Activated CD4-positive, alpha-beta T cell treated with anti-CD3 and anti-CD28 coated beads for 24 hours (primary cell): ENCODE measurements at places on chromosomes 7 and 10.

GRCh38 chr10:97629289-97629688 is 4.0 kb downstream of the MORN4 start:
- no peak for DNase-seq

- no peak for DNase-seq
Observed at GRCh38 chr10:128885573-128886555, 581.2 kb upstream of the MGMT start.

DNA sequence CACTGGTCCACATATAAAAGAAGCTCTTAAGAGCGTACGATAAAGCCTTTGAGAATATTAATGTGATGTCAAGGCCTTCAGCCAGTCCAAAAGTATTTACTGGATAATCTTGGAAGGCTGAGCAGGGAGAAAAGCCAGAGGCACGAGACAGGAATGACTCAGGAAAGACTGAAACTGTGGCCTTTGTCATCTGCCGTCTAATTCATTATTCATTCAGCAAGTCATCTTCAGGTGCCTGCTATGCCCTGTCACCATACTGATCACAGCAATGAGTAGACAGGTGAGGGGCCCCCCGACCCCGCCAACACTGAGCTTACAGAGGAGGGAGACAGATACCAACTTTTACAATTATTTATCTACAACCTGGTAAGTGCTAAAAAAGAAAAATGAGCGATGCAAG is 78.9 kb downstream of the VOPP1 start:
- no peak for DNase-seq

GRCh38 chr10:121833387-121833786 is 94.4 kb downstream of the ATE1 start:
- no peak for DNase-seq

GRCh38 chr10:132645630-132646442 is 108.2 kb downstream of the INPP5A start:
- DNase-seq = no peak

DNA sequence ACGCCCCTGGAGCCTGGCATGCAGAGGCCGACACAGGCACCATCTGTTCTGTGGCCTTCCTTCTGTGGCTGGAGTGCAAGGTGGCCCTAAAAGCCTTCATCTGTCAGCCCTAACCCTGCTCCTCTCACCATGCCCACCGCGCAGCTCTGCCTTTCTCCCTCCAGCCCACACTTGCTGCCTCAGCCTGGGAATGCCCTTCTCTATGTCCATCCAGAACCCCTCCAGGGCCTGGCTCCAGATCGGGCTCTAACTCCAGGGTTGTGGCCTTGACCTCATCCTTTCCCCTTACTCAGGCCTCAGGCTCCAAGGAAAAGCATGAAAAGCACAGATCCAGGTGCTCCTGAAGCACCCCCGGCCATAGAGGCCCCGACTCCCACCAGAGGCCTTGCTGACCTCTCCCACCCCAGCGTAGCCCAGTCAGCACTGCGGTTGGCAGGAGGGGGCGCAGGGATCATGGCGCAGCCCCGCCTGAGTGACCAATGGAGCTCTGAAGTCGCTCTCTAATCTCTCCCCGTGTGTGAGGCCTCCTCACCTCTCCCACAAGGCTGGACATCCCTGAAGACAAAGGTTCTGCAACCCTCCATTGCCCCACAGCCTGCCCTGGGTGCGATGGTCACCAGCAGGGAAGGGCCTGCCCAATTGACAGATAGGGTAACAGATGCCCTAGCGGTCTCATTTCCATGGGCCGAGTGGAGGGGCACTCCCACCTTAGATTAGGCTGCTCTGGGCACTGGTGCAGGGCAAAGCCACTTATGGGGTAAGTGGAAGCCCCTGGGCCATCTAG is 9.2 kb downstream of the ZCCHC24 start:
- DNase-seq = no peak

- no peak for DNase-seq
Observed at GRCh38 chr10:2262333-2262732, 525.0 kb upstream of the ADARB2 start.

- DNase-seq = no peak
Observed at GRCh38 chr7:17832820-17833355, 107.4 kb downstream of the SNX13 start.

GRCh38 chr7:138167222-138167621 is 91.0 kb downstream of the AKR1D1 start:
- DNase-seq = no peak

DNA sequence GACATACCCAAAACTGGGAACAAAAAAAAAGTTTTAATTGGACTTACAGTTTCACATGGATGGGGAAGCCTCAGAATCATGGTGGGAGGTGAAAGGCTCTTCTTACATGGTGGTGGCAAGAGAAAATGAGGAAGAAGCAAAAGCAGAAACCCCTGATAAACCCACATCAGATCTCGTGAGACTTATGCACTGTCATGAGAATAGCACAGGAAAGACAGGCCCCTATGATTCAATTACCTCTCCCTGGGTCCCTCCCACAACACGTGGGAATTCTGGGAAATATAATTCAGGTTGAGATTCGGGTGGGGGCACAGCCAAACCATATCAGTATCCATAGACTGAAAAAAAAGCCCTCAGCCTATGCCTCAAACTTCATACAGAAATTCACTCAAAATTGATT is 647.2 kb downstream of the GRID1 start:
- DNase-seq = no peak

DNA sequence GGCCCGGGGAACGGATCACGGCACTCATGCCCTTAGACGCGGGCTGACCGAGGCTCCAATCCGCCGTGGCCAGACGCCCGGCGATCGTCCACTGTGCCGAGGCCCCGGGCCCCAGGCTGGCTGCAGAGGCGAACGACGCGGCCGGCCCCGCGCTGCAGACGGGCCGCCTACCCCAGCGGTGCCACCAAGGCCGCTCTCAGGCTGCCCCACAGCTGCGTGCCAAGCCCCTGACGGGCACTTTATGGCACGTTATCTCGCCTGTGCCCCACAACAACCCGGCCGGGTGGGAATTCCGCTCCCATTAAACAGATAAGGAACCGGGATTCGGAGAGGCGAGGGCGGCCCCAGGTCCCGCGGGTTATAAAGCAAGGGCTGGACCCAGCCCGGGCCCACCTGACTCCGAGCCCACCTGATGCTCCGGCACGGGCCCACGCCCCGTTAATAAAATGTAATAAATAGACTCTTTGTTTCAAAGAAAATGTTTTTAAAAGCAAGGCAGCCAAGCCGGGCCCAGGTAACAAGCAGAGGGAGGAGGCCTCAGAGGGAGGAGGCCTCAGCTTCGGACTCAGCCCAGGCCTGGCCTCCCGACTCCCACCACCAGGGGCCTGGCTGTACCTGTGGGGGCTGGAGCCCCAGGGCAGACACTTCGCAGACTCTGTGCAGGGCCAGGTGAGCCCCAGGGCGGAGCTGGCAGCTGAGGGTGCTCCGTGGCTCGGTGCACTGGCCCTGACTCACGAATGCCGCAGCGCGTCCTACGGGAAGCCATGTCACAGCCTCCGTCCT is 79.7 kb downstream of the FOXL3 start:
- DNase-seq = no peak

- DNase-seq = no peak
Observed at GRCh38 chr10:17059197-17059688, 70.4 kb downstream of the CUBN start.

DNA sequence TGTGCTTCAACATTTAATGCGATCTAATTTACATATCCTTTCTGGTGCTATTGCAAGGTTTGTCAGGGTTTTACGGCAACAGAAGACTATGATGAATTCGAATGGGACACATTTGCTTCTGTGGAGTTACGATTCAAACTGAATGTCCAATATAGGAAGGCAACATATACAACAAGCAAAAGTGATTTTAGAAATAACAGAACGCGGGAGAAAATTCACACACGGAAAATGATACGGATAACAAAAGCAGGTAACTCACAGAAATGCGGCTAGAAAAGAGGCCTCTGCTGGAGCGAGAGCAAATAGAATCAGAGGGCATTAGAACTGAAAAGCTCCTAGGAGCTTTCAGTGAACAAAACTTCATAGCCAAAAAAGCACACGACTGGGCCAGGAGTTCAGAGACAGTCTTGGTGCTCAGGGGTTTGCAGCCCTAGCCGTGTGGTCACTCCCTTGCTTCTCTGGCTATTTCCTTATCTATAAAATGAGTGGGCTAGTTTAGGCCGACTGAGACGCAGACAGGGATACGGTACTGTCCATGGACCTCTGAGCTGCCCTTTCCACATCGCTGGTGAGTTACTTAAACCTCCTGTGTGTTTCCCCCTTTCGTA is 557 bp upstream of the TAX1BP1 start:
- no peak for DNase-seq

DNA sequence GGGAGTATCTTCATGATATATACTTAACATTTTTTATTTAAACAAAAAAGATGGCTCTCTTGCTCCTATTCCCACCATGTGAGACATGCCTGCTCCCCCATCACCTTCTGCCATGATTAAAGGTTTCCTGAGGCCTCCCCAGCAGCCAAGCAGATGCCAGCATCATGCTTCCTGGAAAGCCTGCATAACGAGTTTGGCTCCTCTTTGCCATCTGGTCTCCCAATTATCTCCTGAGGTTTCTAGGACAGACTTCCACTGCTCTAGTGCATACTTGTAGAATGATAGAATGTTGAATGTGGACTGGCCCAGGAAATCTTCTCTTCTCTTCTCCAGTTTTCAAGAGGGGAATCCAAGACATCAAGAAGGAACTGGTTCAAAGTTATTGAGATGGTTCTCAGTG is 45.9 kb upstream of the ELAPOR2 start:
- DNase-seq = no peak

- DNase-seq = no peak
Observed at GRCh38 chr7:101166909-101167644, 1.7 kb upstream of the VGF start.

DNA sequence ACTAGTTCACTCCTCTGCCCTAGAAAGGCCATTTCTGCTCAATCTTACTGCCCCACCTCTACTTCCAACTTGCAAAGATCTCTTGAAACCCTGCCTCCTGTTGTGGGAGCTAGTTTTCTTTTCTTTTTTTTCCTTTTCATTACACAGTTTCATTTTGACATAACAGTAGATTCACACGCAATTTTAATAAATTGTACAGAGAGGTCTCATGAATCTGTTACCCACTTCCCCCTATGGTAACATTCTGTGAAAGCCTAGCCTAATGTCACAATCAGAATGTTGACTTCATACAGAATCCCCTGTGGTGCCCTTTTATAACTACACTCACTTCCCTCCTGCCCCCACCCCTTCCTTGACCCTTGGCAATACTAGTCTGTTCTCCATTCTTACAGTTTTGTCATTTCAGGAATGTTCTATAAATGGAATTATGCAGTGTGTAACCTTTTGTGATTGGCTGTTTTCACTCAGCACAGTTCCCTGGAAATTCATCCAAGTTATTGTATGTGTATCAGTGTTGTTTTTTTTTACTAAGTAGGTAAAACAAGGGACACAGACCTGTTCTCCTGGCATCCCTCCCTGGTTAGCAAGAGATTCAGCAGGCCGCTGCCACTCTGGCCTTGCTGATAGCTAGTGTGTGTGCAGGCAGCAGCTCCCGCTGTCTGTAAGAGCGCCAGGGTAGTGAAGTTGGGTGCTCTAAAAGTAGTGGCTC is 21.5 kb downstream of the CHST3 start:
- no peak for DNase-seq

DNA sequence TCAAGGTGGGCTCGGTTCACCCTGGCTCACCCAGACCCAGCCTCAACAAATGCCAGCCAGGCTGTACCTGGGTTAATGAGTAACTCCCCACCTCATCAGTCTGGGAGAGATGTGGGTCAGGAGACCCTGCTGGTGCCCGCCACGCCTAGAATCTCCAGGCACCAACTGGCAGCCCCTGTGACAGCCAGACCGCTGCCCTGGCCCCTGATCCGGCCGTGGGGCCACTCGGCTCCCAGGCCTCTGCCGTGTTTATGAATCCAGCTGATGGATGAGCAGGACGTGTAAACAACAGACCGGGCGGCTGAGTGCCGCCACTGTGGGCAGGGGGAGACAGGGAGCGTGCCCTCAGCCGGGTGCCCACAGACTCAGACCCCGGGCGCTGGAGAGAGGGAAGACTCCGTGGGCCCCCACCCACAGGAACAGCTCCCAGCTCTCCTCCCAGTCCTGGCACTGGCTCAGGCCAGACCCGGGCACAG is 34.0 kb upstream of the PDGFA start:
- DNase-seq = no peak

- no peak for DNase-seq
Observed at GRCh38 chr7:48511080-48511479, 339.8 kb downstream of the ABCA13 start.

GRCh38 chr10:11810313-11810766 is 12.8 kb upstream of the PROSER2 start:
- DNase-seq = no peak

GRCh38 chr10:18650404-18650997 is 886 bp downstream of the NSUN6 start:
- DNase-seq = no peak

GRCh38 chr7:104272767-104273384 is 55.5 kb upstream of the LHFPL3 start:
- no peak for DNase-seq

- no peak for DNase-seq
Observed at GRCh38 chr10:68090586-68090985, 15.5 kb upstream of the HERC4 start.

- DNase-seq = no peak
Observed at GRCh38 chr10:63711867-63712716, 190.9 kb downstream of the REEP3 start.

GRCh38 chr7:134018306-134018705 is 108.8 kb upstream of the LRGUK start:
- no peak for DNase-seq

DNA sequence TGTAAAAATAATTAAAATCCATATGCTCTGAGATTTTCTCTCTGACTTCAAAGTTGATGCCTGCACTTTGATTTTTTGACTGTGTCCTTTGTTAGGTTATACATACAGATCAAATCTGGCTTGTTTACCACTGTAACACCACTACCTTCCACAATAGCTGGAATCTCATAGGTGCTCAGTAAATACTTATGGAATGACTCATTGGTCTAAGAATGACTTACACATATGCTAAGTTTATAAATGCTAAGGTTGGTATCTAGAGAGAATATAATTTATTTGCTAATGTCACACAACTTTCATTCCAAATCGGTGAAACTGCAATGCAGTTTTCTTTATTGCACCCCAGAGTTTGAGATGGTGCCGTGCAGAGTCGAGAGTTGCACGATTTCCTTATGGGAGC is 578.5 kb downstream of the SH2D4B start:
- no peak for DNase-seq

- no peak for DNase-seq
Observed at GRCh38 chr7:22482503-22482902, 17.5 kb downstream of the STEAP1B start.

- DNase-seq = no peak
Observed at GRCh38 chr7:91396-92175, 100.8 kb upstream of the FAM20C start.

DNA sequence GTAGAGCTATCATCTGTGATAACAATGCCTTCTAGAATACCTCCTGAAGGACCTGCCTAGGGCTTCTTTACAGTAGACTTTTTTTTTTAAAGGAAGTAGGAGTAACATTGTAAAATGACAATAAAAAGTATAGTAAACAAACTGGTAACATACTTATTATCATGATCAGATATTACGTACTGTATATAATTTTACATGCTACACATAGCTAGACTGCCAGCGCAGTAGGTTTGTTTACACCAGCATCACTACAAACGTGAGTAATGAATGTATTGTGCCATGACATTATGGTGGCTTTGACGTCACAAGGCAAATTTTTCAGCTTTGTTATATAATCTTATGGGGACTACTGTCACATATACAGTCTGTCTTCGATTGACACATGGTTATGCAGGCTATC is 15.4 kb upstream of the ZRANB1 start:
- DNase-seq = no peak
